GM13976 (cell line): ENCODE measurements at places on chromosomes 2 and 18.
A peak's percentile ranks its signal among the peaks of the same experiment; 100 is the strongest.

- DNase-seq, result no peak
These were observed 42.3 kb upstream of the TTR start for GRCh38 chr18:31549416-31549815.

DNA sequence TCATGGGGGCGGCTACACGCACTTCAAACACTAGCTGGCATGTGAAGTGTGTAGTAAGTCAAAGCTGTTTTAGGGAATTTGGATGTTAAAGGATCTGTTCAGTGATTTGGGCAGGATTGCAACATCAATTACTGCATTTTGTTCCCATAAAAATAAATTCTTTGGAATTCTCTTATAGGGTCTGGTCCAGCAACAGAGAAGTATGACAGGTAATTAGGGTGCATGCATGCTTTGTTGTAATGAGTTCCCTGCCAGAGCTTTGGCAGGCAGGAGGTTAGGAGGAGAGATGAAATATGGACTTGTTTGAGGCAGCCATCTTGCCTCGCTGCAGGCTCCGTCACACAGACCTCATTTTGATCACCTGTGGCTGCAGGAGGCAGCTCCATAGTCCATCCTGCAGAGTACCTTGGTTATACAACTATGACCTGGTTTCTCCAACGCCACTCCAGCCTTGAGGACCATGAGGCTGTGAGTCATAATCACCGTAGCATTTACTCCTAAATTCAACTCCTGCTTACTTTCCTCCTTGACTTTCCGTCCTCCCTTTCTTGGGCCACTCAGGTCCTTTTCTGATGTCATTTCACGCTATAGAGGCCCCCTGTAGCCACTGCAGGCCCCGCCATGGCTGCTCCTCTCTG, 26.5 kb upstream of the EML4 start:
- DNase-seq, result no peak

DNA sequence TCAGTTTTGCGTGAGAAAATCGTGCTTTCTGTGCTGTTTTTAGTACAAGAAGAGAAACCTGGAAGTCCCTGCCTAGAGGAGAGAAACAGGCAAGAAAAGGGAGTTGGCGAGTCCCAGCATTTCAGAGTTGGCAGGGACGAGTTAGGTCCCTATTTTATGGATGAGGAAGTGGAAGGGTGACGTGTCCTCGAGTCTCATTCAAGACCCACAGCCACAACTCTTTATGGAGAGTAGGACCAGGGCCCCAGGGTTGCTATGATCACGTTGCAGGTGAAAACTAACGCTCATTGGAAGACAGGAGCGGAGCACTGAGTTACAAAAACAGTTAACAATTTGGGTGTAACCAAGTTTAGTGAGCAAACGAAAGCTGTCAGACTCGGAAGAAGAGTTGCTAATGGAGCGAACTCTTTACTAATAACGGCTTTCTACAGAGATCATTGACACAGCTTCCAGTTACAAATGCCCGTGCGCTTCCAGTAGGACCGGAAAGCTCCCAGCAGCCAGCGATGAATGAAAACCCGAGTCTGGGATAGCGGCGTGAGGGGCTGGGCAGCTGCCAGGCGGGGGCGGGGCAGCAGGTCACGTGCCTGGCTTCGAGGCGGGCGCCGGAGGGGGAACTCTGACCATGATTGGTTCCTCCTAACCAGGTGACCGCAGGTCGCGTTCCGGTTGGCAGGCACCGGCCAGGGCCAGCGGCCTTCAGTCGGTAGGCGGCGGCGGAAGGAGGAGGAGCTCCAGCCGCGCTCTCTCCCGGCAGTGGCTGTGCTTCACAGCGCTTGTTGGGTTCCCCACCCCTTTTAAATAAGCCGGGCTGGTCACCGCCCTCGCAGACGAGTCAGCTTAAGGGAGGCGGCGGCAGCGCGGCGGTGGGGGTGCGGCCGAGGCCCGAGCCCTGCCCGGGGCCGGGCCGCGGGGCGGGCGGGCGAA, at the start of gene CCNYL1:
Gene CCNYL1 (plus strand): TSS at position 827 of the 927 bp plus-strand sequence. CDS start 257 bp downstream, outside the sequence.
- peak; percentile 100 for DNase-seq

DNA sequence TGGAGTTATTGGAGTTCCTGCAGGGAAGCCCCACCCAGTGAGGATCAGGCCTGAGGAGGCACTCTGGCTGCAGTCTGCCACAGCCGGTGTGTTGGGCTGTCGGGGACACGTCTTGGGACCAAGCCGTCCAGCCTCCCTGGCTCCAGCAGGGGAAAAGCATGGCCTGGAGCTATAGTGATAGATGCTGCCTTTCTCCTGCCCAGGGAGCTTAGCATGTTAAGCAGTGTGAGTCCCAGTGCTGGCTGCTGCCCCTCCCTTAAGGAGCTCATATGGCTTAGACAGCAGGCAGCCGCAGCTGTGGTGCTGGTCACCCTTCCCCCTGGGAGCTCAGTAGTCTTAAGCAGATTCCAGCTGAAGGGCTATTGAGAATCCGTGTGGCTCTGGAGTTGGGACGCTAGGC, 78.9 kb downstream of the CERS6 start:
- no peak for DNase-seq

DNA sequence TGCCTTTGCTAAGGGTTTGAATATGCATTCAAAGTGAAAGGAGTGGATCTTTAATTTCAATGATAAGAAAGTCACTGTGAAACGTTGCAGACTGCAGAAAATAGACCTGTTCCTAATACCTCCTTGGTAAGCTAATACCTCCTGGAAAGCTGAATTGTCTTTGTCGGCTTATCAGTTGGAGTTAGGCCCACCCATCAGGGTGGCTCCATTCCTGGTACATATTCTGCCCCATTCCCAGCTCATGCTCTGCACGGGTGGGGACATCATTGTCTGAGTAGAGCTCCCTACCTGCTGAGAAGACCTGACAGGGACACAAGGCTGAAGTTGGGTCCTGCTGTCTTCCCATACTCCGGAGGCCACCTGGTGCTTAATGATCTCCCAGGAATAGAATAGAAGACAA, 203.3 kb downstream of the EN1 start:
- no peak for DNase-seq

GRCh38 chr18:46867367-46868143, 49.8 kb downstream of the PIAS2 start:
- no peak for DNase-seq

DNA sequence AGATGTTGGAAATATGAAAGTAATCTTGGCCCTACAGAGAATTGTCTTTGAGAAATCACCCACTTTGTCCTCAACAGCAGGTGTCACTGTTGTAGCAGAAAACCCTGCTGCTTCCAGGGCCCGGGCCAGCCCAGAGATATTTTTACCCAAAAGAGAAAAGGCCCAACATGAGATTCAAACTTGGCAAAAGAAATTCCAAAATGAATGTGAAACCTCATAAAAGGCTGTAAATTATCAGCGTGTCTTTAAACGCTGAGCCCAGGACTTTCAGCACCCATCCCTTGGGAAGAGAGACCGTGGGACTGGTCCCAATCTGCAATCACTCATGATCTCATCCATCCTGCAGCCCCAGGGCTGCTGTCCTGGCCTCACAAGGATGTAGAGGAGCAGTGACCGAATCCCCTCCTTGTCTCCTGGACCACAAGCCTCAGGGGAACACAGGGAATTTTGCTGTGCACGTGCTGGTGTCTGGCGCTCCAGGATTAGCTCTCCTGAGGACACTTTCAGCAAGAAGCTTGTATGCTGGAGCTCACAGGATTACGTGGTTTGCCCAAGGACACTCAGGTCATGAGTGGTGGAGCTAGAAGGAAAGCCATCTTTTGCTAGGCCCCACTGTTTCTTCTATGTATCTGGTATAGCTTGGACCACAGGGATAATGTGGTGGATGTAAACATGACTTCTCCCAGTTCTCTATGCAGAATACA, 202.1 kb downstream of the RNF144A start:
- no peak for DNase-seq

DNA sequence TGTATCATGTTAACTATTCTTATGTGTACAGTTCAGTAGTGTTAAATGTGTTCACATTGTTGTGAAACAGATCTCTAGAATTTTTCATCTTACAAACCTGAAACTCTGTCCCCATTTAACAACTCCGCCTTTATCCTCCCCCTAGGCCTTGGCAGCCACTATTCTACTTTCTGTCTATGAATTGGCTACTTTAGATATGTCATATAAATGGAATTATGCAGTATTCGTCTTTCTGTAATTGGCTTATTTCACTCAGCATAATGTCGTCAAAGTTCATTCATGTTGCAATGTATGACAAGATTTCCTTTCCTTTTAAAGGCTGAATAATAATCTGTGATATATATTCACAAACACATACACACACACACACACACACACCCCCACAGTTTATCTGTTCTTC, 12.4 kb downstream of the ARMC9 start:
- DNase-seq, result no peak

- no peak for DNase-seq
These were observed 78.4 kb downstream of the NEB start for GRCh38 chr2:151655663-151656398.

DNA sequence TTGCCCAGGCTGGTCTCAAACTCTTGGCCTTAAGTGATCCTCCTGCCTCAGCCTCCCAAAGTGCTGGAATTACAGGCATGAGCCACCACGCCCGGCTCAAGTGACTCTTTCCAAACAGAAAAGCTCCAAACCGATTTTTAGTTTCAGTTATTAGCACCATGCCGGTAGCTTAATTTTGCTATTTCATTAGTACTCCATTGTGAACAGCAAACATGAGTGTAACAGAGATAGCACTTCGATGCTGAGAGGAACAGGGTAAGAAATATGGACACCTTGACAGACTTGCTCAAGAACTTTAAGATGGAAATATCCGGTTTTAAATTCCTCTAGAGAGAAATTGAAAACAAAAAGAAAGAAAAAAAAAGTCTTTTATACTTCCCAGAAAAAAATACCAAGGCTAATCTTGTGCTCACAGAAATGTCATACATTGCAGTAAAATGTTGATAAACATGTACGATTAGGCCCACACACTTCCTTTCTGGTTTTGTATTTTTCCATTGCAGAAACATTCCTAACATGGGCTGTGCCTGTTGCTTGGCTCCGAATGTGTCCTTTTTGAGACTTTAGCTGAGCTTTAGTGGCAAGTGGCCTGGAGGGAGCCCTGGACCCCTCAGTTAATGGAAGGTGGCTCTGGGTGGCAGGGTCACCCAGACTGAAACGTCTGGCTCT, 18.3 kb downstream of the FHL2 start:
- no peak for DNase-seq

DNA sequence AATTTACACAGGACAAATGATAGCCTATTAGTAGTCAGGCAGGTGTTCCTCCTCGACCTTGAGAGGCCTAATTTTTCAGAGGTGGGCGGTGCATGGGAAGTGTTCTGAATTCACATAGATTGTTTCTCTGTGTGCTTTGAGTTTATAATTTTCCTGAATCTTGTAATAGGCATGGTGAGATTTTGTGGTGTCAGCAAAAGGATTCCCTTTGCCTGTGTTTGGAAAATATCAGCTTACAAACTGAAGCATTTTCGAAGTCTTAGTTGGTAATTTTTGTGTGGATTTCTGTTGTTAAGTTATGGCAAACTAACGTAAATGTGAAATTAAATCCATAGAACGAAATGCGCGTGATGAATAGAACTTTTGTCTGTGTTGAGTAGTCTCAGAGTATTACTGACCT, 194.0 kb upstream of the RBMS1 start:
- DNase-seq, result no peak

GRCh38 chr2:150182566-150183235, 304.8 kb downstream of the RND3 start:
- DNase-seq, result no peak

GRCh38 chr2:7429733-7430132, 512.5 kb downstream of the RNF144A start:
- no peak for DNase-seq

DNA sequence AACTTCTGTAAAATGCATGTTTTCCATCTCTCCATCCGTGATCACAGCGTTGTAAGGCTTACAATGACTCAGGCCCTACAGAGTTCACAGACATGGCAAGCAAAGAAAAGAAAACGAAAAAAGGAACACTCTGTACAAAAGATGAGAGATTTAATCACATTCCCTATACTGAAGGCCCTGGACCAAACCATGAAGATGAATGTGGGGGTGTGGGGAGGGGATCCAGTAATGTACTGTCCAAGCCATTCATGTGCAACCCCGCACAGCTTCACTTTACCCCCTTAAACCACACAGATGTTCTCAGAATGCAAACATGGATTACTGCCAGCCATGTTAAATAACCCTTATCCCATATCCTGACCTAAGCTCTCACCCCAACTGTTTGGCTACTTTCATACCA, 391.1 kb downstream of the NCKAP5 start:
- DNase-seq, result no peak

DNA sequence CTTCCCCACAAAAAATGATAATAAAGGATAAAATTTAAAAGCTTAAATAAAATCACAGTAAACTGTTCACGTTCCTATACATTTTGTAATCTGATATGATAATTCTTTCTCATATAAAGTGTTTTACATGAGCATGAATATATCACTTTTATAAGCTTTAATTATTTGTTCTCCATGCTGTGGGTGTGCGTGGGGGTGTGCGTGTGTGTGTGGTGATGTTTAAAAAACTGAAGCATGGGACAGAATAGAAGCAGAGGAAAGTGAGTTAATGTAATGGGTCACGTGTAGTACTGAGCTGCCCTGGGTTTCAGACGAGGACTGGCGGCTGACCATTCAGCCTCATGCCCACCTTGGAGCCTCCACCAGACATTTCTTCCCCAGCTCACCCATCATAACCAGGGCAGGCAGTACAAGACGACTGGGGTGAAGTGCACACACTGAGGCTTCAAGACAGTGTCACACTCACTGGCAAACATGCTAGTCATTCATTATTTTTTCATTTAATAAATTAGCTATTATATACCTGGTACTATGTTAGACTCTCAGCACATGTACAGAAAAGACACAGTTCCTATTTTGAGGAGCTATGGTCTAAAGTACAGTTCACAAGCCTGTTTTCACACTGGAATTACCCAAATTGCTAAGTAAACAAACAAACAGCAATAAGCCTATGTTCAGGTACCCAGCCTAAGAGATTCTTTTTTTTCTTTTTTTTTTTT, 97.2 kb upstream of the LPIN2 start:
- no peak for DNase-seq

- no peak for DNase-seq
These were observed 105.0 kb downstream of the SMC6 start for GRCh38 chr2:17648581-17648980.

- DNase-seq, result no peak
These were observed 1231.6 kb upstream of the DDX18 start for GRCh38 chr2:116582850-116583249.

DNA sequence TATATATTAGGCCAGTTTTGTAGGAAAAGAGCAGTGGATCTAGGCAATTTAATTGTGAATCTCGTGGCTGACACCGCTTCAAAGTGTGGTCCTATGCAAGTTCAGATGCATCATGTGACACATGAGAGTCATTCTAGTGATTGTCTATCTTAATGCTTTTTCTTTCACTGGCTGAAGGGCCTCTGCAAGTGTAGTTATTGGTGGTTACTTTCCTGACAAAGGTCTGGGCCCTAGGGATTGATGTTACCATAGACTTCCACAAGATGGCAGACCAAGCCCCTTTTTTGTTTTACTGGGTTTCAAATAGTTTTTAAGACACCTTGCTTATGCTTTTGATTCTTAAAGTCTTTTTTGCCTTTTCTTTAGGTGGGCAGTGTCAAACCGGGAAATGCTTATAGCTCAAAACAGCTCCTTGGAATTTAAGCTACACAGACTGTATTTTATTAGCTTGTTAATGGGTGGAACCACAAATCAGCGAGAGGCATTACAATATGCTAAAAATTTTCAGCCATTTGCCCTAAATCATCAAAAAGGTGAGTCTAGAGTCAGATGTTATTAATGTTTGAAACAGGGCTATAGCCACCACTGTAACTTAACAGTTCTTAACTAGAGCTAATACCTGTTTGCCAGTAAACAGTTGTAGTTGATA, 25.9 kb downstream of the CD8A start:
- DNase-seq, result peak; percentile 61
